Activated CD8-positive, alpha-beta memory T cell treated with anti-CD3 and anti-CD28 coated beads for 1 hour (primary cell): ENCODE measurements at places on chromosomes 12 and 14.
A peak's percentile ranks its signal among the peaks of the same experiment; 100 is the strongest.

DNA sequence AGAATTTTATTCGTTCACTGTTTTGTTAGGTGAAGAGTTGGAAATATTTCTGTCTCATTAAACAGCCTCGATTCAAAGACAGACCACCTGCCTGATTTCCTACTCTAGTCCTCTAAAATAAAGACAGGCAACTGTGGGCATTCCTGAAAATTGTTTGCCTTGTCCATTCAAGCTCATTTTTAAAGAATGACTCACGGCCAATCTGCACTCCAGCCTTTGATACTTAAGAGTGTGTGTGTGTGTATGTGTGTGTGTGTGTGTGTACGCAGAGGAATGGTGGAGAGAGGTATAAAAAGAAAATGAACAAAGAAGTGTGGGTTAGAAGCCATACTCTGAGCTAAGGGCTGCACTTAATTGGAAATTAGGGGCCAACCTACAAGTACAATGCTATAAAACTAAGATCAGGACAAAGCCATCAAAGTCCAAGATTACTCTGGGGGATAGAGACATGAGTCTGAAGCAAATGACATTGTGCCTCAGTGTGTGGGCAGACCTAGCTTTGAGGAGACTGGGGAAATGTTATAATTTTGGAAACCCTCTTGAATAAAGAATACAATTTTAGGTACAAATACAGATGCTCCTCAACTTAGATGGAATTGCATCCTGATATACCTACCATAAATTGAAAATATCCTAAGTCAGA, 45.6 kb upstream of the SOCS2 start:
- no peak for DNase-seq

DNA sequence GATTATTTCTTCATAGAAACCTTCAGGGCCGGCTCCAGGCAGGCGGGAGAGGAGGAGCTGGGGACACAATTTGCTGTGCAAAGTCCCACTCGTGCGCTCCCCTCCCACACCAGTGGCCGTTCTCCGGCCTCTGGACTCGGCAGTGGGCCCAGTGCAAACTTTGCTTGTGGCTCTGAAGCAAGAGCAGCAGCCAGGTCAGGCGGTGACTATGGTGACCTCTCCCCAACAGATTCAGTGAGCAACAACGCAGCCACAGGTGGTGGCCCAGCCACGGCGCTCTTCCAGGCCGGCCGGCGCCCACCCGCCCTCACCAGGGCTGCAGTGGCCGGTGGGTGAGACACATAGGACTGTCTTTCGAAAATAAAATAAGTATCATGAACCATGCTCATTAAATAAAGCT, 29.5 kb downstream of the VPS37B start:
- DNase-seq = no peak

- no peak for DNase-seq
Observed at GRCh38 chr12:91985002-91985787, 160.5 kb downstream of the BTG1 start.

- no peak for DNase-seq
Observed at GRCh38 chr12:24038211-24038997, 88.9 kb upstream of the SOX5 start.

- no peak for DNase-seq
Observed at GRCh38 chr12:121451961-121452339, 52.0 kb downstream of the RNF34 start.

DNA sequence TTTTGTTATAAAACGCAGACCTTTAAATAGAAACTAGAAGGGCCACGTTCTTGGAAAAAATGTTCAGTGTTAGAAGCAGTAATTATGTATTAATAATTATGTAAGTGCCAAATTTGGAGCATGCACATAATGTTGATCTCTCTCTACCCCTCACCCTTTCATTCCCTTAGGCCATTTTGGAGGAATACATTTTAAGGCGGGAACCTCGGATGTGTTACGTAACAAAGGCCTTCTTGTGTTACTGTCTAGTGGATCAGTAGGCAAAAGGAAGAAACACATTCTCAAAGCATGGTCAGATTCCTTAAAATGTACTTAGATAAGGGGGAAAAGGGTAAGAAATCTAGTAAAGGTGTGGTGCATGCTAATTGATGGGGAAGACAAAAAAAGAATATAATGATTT, 52.7 kb downstream of the RASSF3 start:
- DNase-seq = no peak

GRCh38 chr14:51592836-51593235, 58.9 kb upstream of the FRMD6 start:
- DNase-seq = no peak

DNA sequence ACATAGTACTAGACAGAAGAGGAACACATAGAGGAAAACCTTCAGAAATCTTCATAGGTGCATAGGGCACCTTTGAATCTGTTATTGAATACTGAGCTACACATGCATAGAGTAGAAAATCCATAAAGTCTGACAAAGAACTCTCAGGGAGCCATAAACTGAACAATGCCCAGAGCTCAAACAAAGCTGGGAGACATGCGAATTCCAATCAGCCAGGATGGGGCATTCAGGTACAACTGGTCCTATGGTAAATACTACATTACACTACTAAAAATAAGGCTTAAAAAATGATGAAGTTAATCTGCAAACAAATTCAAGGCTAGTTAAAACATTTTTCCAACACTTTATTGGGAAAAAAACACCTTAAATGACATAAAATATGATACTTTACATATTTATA, 259.7 kb downstream of the DIO2 start:
- DNase-seq = no peak

DNA sequence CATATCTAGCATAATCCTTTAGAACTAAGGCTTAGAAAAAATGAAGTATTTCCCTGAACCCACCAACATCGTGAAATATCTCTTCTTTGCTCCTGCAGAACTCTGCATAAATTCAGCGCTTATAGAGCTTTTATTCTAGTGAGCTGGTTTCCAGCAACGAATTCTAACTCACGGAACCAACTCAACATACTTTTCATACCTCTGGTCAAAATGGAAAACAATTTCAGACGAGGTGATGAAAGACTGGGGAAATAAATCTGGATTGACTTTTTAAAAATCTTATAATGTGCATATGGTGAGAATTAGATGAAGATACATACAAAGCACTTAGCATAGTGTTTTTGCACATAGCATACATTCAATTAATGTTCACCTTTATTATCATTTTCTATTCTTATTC, 62.6 kb upstream of the BBS10 start:
- no peak for DNase-seq

DNA sequence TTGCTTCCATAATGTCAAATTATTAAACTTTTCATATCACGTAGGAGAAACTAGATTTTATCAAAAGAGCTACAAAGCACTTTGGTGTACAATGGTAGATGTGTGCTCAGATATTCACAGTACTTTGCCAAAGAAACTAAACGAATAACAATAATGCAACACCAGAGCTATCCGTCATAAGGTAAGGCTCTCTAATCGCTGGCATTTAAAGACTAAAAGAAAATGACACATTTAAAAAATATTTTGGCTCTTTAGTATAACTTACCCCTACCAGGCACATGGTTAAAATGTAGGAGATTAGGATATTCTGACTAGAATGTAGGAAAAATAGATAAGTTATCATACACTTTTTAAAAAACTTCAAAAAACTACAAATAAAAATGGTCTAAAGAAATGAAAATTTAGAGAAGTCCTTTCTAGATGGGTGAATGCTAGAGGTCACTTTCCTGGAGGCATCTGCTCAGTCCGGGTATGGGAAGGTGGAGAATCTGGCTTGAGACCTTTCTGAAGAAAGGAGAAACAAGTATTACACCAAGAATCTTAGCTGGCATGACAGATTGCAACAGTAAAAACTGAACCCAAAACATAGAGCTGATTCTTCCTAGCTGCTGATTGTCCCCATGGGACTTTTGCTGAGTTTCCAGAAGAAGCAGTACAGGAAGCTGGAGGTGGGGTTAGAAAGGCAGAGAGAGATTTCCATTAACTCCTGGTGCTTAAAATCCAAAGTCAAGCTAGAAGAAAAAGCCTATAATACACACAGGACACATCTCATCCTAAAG, 67.9 kb downstream of the FAR2 start:
- DNase-seq = no peak

DNA sequence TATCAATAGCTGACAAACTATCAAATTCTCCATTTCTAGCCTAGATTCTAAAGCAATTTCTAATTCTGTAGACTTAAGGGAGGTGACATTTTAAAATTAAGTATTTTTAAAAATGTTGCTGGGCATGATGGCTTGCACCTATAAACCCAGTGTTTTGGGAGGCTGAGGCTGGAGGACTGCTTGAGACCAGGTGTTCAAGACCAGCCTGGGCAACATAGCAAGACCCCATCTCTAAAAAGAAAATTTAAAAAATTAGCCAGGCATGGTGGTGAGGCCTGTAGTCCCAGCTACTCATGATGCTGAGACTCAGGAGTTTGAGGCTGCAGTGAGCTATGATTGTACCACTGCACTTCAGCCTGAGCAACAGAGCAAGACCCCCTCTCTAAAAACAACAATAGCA, 15.1 kb downstream of the MGST1 start:
- no peak for DNase-seq

DNA sequence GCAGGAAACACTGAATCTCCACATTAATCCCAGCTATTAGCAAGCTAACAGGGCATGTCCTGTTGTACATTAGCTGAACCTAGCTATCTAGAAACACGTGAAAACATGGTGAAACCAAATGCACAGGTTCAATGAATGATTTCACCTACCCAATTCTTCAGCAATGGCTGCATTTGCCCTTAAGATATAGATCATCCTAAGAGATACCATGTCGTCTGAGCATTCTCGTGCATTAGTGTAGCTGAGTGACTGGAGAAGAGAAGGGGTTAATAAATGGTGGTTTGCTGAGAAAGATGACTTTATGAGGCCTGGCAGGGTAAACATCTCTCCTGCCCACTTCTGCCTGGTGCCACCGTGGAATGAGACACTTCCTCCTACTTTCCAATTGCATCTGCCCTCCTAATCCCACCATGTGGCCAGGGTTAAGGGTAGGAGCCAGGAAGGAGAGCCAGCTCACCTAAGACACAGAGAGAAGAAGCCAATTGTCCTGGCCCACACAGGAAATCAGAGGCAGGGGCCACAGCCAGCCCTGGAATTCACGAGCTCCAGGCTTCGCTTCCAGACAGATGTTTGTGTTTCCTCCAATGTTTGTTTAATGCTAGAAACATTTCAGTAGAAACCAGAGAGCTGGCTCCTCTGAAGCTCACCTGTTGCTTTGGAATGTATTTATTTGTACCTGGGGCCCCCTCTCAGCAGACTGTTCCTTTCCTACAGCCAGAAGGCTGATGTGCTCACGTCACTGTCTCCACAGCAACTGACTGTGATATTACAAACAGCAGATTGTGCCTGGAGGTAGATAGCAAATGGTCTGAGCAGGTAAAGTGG, 126.0 kb upstream of the PARP11 start:
- DNase-seq = no peak

- no peak for DNase-seq
Observed at GRCh38 chr12:72872996-72873395, 600.8 kb downstream of the TRHDE start.

GRCh38 chr12:6606331-6607131, 648 bp downstream of the CHD4 start:
- peak; percentile 51 for DNase-seq

DNA sequence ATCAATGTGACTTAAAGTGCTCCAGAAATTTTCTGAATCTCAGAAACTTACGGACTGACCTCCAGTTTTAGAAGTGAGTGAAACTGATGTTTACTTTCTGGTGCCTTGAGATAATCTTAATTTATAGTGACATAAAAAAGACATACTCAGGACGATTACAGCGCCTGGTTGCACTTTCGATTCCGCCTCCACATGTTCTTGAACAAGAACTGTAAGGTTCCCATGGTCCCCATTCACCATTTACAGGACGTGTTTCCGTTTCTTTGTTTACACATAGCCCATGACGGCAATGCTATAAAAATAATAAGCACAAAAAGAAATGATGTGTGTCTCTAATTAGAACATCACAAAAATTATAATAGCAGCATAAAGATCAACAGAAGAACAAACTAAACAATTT, 98.2 kb downstream of the ADAMTS20 start:
- DNase-seq = no peak

- no peak for DNase-seq
Observed at GRCh38 chr12:130281153-130281799, 56.4 kb upstream of the PIWIL1 start.

DNA sequence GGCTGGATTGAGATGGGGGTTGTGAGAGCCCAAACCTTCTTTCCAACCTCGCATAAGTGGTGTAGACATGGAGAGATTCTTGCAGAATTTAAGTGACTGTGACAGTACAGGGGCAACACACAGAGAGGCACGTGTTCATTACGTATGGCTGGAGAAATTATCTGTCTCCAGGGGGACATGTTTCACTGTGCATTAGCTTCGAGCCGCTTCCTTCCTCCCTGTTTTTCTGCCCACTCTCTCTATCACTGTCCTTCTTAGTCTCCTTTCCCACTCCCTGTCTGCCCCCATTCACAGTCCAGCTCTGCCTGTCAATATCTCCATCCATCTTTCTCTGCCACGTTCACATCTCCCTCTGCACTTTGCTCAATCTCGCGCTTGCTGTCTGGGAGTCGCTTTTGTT, 11.5 kb upstream of the C14orf93 start:
- no peak for DNase-seq

DNA sequence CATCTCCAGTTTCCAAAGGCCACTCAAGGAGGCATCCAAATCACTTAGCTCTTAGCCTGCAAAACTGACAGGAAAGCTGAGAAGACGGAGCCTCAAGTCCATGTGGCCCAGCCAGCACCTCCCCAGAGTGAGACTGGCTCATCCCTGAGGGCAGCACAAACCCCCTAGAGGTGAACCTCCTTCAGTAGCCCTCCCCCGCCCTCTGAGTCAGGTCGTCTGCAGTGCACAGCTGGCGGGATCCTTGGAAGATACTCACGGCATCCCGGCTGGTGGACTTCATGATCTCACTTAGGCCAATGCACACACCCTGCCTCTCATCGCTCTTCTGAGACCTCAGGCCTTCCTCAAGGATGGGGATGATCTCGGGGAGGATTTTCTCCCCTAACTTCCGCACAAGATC, 24.1 kb upstream of the RAB35 start:
- no peak for DNase-seq

- DNase-seq = no peak
Observed at GRCh38 chr14:24806061-24806678, 172.2 kb upstream of the GZMB start.

GRCh38 chr12:132355742-132356681, 26.6 kb upstream of the GALNT9 start:
- DNase-seq = no peak

- DNase-seq = no peak
Observed at GRCh38 chr12:121810234-121810817, 6.5 kb downstream of the SETD1B start.

GRCh38 chr12:57853864-57854556, 7.5 kb upstream of the CTDSP2 start:
- no peak for DNase-seq

GRCh38 chr12:124411953-124412645, 117.2 kb downstream of the RFLNA start:
- no peak for DNase-seq
